Activated naive CD8-positive, alpha-beta T cell treated with anti-CD3 and anti-CD28 coated beads, Interleukin-2, amount 50 U/mL, for 16 hours (primary cell): ENCODE measurements at places on chromosomes 11 and 22.

DNA sequence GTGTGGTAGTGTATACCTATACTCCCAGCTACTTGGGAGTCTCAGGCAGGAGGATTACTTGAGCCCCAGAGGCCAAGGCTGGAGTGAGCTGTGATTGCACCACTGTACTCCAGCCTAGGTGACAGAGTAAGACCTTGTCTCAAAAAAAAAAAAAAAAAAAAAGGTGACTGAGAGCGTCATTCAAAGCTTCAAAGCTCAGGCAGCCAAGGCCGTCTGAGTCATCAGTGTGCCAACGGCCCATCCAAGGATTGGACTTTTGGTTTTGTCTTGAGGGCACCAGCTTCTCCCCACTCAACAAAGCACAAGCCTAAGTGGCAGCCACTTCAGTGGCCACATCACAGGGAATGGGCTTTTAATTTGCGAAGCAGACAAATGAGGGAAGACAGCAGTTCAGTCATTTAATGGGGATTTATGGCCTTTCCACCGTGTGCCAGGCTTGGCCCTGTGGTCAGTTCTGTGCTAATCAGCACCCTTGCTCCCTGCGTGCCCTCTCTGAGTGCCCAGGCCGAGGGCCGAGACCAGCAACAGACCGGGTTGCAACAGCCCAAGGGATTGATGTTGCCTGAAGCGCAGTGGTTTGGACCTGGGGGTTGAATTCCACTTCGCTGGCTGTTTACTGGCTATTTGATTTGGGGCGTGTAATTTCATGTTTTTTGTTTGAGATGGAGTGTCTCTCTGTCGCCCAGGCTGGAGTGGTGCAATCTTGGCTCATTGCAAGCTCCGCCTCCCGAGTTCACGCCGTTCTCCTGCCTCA is 30.2 kb upstream of the CRYBB3 start:
- DNase-seq: no peak

DNA sequence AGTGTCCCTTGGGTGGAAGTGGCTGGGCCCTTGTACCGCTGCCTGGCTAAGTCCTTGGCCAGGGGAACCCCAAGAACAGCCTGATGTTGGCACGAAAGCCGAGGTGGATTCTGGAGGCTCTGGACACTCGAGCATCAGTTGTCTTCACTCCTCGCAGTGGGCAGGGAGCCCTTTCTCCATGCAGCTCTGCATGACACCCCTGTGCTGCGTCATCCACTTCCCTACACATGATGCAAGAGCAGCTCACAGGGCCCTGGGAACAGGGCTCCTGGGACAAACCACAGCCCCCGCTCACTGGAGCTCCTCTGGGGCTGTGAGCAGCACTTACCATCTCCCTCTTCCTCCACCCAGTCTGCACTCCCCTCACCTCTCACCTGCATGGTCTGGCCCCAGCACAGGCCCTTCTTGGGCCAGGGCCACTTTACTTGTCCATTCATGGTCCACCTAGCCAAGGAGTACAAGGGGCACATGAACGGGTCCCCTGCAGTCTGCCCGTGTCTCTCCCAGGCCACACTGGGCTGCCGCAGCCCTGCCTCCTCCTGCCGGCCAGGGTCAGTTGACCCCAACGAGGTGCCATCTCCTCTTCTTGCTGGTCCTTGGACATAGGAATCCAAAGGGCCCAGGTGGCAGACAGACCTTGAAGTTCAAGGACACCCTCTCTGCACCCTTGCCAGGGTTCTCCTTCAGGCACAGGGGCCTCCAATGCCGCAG is 66.5 kb downstream of the IGF2 start:
- no peak for DNase-seq

DNA sequence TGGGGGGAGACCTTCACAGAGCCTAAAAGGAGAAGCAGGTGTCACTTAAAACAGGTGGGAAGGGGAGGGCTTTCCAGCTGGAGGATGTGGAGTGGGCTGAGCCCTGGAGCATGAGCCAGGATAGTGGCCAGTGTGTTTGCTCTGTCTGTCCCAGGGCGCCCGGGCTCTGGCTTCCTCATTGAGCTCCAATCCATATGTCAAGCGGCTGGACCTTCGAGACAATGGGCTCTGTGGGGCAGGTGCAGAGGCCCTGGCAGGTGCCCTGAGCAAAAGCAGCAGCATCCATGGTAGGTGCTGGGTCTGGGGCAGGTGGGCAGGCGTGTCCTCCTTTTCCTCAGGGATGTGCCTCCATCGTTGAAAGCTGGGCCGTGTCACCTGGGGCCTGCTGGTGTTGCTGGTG is 2.0 kb downstream of the LRRC74B start:
- no peak for DNase-seq

DNA sequence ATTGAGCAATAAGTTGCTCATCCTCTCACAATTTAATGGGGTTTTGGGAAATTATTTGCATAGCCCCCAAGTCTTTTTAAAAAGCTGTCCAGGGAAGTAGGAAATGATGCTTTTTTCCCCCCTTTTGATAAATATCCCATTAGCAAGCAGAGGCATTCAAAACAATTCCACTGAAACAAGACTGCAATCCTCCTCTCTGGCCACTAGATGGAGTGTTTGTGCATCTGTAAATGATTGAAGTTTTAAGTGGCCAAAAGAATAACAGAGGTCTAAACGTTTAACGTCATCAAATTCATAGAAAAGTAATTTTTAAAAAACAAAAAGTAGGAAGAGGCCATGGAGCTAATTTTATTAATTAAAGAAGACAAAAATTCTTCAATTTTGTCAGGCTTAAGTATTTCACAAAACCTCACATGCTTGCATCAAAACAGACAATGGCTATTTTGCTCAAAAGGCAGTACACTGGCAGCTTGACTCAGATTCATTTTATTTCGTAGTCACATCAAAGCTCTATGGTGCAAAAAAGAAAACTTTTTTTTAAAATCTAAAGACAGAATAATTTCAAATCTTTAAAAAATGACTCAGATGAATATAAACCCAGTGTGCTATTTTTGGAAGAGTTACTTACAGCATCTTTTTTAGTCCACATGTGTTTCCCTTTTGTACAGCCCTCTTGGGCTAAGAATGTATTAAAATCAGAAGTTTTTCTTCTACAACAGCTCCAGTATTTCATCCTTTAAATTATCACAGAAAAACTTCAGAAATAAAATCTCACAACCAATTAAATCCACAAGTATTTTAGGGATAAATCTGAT is 17.8 kb downstream of the CHORDC1 start:
- DNase-seq: no peak

- no peak for DNase-seq
These were observed 108.3 kb downstream of the ENTHD1 start for GRCh38 chr22:39785232-39785631.

DNA sequence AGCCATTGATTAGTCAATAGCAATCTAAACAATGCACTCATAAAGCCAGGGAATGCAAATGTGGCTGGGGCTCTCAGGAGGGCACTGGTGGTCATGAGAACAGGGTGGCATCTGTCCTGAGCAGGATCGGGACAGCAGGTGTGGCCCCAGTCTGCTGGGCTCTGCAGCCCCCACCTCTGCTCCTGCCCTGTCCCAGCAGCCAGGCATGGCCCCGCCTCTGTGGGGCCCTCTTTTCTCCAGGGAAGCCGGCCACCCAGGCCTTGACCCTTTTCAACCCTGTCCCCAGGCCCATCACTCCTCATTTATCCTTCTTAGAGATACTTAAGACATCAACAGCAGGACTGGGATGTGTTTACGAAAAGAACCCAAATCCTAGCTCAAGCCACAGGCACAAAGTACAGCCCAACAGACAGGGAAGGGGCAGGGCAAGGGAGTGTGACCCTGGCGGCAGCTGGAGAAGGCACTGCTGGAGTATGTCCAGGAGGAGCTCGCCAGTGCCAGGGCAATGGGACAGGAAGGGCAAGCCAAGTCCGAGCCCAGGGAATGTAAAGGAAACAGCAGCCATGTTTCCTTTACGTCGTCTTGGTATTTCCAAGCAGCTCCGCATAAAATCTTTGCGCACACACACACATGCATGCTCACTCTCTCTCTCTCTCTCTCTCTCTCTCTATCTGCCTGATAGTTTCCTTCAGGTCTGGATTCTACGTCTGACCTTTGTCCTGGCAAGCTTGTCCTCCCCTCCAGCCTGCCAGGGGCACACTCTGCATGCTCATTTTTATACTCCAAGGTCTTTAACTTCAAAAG is 59.9 kb downstream of the DGCR2 start:
- no peak for DNase-seq

GRCh38 chr11:34749666-34750659 is 129.1 kb downstream of the EHF start:
- DNase-seq: no peak

- DNase-seq: no peak
These were observed 11.4 kb downstream of the SLC6A5 start for GRCh38 chr11:20610825-20611224.

GRCh38 chr22:23175817-23176644 is 4.3 kb upstream of the BCR start:
- no peak for DNase-seq

DNA sequence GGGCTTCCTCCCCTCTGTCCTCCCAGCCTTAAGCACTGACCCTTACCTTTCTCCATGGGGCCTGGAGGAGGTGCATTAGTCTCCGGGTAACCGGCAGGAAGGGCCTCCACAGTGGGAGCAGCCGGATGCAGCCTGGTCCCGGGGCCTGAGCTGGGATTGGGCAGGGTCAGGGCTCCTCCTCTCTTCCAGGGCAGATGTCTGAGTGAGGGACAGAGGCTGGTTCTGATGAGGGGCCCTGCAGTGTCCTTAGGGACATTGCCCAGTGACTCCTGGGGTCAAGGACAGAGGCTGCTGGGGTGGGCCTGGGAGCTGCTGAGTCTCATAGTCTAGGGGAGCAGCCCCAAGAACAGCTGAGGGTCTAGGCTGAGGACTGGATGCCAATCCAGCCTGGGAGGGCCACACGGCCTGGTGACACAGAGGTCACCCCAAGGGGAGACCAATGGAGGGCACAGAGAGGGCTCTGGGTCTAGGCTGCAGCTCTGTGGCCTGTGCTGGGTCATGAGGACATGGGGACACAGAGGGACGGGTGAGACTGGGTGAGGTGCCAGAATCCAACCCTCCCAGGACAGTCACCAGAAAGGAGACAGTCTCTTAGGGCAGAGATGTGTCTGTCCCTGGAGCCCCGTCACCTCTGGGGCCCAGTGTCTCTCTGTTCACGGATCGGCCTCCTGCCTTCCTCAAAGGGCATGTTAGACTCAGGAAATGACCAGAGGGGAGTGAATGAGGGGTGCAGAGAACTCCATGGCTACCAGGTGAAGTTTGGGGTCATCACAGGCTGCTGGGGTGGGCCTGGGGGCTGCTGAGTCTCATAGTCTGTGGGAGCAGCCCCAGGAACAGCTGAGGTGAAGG is 6.5 kb downstream of the IGLL5 start:
- no peak for DNase-seq

DNA sequence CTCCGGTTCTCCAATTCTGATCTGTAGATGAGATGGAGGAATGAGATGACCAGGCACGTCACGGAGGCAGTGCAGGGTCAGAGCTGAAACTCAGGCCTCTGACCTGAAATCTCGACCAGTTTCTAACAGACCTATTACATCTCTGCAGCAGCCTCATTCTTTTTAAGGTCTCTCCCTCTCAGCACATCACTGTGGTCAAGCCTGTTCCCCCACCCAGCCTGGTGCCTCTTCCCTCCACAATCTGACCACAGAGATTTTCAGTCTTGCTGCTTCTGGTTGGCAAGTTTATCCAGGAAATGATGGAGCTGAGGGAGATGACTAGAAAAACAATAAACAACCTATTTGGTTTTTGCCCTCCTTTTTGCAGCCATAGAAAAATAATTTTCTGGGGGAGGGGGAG is 9.5 kb downstream of the GRAMD1B start:
- DNase-seq: no peak

GRCh38 chr11:95143106-95143681 is 53.5 kb downstream of the ENDOD1 start:
- no peak for DNase-seq

DNA sequence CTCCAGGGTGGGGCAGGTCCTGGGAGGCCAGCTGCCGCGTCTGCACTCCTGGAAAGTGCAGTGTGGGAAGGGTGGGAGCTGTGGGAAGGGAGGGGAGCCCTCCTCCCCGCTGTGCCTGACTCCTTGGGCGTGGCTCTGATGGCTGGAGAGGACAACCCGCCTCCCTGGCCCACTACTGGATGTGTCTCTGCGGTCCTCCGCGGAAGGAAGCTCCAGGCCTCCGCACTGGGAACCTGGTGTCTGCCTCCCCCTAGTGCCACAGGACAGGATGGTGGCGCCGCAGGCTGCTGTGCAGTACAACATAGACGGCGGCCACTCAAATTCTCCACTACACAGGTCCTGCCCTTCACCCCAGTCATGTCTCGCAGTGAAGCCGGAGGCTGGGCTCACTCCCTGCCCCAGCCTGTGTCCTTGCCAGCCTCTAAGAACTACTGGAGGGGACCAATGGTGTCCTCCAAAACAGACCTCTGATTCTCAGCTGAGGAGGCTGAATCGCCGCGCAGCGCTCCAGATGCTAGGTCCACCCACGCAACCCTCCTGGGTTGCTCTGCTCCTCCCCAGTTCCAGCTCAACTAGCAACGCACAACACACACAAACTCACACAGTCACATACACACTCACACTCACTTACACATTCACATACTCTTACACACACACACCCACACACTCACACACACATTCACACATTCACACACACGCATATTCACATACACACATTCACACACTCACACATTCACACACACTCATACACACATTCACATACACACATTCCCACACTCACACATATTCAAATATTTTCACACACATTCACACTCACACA is 12.4 kb upstream of the DSCAML1 start:
- DNase-seq: no peak

DNA sequence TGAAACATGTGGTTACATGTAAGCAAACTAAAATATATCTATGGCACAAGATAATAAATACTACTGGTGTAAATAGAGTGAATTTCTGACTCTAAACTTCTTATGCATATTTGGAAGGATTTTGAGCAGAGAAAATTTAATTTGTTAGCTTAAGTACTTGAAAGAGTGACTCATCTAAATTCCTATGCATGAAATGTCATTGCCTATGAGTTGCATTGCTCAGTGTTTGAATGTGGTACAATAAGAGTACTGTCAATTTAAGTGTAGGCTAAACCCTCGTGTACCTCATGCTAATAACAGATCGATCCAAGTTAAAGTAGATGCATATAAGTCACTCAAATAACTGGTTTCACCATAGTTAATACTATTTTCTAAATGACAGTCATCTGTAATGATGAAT is 5.3 kb upstream of the CARD18 start:
- no peak for DNase-seq

DNA sequence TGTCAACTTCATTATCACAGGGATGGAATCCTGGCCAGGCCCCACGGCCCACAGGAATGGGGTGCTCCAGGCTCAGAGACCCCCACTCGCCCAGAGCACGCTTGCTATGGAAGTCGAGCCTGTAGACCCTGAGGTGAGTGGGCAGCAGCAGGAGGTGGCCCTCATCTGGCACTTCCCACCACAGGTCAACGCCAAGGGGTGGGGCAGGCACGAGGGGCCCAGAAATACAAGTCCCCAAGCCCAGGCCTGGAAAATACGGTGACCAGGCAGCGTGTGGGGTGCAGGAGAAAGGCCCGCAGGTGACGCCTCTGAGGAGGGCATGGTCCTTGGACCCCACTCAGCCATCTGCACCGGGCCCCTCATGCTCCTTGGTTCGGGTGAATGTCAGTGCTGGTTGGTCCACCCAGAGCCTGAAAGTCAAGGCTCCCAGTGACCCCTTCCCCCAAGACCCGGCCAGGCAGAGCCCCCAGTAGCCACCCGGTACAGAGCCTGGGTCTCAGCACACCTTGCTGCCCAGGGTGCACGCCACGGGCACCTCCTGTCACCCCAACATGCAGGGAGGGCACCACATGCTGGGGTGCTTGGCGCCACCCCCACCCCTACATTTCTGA is 2.4 kb downstream of the MOB2 start:
- DNase-seq: no peak

GRCh38 chr11:59582006-59582405 is 33.6 kb downstream of the OSBP start:
- no peak for DNase-seq

- no peak for DNase-seq
These were observed 37.6 kb downstream of the TRMU start for GRCh38 chr22:46373159-46373558.
